Activated T-helper 1 cell treated with Interleukin-2 at 50 U/mL for 16 hours (primary cell): ENCODE measurements at places on chromosomes 6 and 20.

GRCh38 chr6:5553767-5554166 lies 292.5 kb downstream of the FARS2 start:
- no peak for DNase-seq

DNA sequence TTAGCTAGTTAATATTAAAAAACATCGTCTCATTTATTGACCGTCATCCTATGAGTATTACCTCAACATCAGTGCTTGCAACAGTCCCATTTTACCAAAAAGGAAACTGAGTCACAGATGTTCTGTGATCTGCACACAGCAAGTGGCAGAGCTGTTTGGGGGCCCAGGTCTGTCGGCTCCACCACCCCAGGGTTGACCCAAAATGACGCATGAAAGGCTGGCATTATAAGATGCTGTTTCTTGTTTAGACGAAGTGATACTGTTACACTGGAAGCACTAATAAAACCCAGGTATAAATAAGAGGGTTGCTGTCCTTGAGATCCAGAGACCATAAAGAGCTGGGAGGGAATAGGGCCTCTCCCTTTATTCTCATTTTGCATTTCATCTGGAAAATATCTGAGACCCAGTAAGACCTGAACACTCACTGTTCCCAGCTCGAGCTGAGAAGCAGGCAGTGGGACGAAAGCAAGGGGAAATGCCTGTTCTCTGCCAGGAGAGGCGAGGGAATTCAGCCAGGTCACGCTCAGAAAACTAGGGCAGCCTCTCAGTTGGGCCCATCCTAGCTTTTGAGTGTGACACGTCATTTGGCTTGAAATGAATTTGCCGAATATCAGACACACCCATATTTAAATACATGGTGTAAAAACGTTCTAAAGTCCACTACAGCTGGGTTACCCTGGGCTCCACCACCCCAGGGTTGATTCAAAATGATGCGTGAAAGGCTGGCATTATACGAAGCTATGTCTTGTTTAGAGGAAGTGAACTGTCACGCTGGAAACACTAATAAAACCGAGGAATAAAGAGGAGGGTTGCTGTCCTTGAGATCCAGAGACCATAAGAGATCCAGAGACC lies 1.4 kb upstream of the MICAL1 start:
- no peak for DNase-seq

GRCh38 chr6:72348926-72349325 lies 272.9 kb upstream of the KCNQ5 start:
- DNase-seq = no peak

DNA sequence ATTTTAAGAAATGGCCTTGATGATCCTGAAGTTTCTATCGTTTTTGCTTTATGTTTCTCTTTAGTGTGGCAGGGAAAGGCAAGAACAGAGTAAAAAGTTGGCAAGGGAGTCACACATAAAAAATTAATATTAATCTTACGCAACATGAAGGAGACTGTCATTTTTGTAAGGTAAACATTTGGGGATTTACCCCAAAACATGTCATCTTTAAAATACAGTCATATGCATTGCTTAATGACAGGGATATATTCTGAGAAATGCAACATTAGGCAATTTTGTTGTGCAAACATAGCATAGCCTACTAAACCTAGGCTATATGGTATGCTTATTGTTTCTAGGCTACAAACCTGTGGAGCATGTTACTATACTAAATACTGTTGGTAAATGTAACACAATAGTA lies 5.4 kb downstream of the RBL1 start:
- no peak for DNase-seq

- no peak for DNase-seq
Observed at GRCh38 chr6:57303931-57304681, 13.3 kb upstream of the PRIM2 start.

- DNase-seq = no peak
Observed at GRCh38 chr6:144019929-144020328, 11.9 kb upstream of the PLAGL1 start.

DNA sequence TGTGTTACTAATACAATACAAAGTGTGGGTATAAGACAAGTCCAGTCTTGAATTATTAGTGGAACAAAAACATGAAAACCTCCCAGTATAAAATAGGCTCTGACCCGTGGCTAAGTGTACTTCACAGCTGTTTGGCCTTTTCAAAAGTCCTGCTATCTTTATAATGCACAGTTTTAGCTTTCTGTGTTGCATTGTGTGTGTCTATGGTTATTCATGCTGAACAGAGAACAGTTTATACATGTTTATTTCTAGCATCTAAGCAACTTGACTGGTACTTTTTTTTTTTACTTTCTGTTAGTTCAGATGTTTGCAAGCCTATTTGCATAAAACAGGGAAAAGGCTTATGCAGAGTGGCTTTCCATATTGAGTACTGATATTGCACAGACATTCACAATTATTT lies 119.2 kb upstream of the CCN2 start:
- DNase-seq = no peak

DNA sequence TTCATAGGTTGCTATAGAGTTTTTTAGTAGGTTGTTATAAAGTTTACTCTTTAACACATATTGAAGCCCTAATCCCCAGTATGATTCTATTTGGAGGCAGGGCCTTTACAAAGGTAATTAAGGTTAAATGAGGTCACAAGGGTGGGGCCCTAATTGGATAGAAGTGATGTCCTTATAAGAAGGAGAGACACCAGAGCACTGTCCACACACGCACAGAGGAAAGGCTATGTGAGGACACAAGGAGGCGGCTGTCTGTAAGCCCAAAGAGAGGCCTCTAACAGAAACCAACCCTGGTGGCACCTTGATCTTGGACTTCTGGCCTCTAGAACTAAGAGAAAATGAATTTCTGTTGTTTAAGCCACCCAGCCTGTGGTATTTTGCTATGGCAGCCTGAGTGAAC lies 98.5 kb downstream of the GJA10 start:
- DNase-seq = no peak

DNA sequence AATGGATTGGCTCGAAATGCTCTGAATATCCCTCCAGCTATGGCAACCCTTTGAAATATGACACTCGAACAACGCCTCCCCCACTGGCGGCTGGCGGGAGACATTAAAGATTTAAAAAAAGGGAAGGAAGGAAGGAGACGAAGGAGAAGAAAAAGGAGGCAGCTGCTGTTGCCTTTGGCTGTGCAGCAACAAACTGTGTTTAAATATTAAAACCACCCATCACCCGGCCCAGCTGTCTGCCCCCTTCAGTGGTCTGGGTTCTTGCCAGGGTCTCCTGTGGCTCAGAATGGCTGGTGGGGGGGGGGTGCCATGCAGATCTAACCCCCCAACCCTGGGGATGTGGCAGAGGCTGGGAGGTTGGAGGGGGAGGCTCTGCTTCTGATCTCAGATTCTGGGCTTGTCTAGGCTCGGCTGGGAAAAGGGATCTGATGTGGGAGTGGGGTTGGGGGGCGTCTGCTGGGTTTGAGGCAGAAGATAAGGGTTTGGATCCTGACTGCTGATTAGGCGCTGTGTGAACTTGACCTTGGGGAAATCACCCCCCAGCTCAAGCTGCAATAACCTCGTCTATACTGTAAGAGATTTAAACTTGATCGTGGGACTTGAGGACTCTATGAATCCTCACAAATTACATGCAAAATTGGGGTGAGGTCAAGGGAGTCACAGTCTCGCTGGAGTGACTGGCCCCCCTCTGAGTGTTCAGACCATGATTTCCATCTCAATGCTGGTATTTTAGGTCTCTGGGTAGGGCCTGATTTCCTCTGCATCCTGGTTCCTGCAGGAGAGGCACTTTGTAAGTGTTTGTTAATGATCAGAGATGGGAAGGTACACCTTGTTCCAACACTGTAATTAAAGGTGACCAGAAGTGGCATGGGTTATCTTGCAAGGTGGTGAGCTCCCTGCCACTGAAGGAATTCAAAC lies 40.3 kb upstream of the BLCAP start:
- no peak for DNase-seq

DNA sequence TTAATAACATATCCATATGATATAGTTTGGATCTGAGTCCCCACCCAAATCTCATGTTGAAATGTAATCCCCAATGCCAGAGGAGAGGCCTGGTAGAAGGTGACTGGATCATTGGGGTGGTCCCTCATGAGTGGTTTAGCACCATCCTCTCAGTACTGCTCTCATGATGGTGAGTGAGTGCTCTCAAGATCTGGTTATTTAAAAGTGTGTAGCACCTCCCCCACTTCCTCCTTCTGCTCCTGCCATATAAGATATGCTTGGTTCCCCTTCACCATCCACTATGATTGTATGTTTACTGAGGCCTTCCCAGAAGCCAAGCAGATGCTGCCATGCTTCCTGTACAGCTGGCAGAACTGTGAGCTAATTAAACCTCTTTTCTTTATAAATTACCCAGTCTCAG lies 22.9 kb downstream of the IRF4 start:
- DNase-seq = no peak

GRCh38 chr6:26121141-26122004 lies 34.1 kb downstream of the HFE start:
- DNase-seq = no peak

GRCh38 chr20:62321521-62321948 lies 18.7 kb downstream of the ADRM1 start:
- no peak for DNase-seq

- DNase-seq = no peak
Observed at GRCh38 chr20:4476903-4477500, 244.7 kb upstream of the PRND start.

DNA sequence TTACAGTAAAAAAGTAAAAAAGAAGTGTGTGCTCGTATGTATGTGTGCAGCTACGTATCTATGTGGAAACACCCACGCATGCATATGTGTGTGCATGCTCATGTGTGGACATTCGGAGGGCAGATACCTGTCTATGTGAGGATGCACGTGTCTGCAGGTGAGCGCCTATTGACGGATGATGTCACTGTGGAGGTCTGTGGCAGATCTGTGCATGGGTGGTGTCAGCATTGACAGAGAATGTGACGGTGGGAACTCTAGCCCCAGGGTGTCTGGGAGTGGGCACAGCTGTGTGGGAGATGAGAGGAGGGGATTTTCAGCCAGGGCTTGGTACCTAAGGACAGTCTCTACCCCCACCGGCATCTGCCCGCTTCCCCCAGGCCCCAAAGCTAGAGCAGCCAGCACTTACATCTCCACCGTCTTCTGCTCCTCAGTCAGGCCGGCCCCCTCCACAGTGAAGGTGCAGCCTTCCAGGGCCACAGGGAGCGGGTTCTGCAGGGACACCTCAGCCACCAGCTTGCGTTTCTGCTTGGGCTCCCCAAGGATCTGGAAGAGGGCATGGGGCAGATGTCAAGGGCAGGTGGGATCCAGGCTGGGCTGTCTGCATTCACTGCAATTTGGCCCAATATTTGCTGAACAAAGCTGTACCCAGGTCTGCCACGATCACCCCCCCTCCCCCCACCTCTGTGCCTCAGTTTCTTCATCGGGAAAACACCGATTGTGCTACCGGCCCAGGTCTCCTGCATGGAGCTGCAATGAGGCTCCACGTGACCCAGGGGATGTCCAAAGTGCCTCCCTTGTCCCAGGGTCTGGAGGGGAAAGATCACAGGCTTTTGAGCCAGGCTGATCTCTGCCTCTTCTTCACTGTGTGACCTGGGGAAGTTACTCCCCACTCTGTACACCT lies 34.1 kb downstream of the TGM2 start:
- no peak for DNase-seq

- DNase-seq = no peak
Observed at GRCh38 chr6:125668071-125668470, 81.4 kb upstream of the HEY2 start.

DNA sequence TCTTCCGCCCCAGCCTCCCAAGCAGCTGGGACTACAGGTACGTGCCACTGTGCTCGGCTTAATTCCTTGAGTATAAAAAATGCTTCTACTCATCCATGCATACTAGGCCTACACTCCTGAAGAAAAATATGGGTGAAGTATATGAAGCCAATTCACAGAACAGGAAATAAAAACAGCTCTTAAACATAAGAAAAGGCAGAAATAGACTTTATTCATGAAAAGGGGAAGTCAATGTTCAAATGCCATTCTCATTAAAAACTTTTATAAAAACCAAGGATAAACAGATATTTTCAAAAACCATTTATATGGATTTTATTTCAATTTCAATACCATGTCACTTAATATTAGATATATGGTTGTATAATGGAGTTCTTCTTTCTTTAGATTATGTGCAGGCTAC lies 18.3 kb downstream of the SERPINB9 start:
- no peak for DNase-seq

DNA sequence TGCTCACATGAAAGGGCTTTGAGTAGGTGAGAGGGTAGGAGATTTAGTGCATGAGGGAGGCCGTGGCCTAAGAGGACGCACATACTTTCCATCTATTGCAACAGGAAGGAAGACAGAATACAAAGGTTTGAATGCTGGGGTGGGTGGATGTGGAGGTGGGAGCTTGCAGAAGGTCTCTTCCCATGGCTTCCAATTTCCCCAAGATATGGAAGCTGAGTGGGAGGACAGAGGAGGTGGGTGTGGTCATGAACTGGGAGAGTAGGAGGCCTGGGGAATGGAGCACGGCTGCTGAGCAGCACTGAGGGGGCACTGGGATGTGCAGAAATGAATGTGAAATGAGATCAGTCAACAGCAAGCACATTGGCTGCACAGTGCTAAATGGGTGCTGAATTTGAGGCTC lies 70.3 kb downstream of the SCML4 start:
- DNase-seq = no peak

DNA sequence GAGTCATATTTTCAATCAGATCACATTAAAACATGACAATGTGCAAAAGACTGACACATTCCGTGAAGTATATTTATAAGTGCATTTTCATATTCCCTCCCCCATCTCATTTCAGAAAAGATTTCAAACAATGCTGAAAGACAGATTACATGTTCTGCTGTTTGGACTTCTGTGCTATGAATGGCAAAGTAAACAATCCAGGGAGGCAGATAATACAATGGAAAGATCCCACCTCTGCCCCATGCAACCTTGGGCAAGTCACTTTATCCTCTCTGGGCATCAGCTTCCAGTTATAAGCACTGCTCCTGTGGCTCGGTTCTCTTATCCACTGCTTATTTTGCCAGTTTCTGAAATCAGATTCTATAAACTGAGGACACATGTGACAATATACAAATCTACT lies 110.2 kb downstream of the RCAN2 start:
- no peak for DNase-seq

DNA sequence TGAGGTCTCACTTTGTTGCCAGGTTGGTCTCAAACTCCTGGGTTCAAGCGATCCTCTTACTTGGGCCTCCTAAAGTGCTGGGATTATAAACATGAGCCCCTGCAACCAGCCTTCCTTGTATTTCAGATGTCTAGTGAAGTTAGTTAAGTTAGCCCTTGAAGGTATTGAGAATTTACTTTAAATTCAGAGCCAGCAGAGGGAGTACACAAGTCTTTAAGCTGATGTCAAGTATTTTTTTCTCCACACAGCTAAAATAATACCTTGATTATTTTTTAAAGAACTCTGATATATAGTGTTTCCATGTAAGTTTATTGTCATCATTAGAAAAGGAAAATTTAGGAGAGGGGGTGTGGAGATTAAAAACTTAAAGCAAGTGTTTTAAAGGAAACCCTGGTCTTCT lies 9.8 kb downstream of the FOXO3 start:
- no peak for DNase-seq

DNA sequence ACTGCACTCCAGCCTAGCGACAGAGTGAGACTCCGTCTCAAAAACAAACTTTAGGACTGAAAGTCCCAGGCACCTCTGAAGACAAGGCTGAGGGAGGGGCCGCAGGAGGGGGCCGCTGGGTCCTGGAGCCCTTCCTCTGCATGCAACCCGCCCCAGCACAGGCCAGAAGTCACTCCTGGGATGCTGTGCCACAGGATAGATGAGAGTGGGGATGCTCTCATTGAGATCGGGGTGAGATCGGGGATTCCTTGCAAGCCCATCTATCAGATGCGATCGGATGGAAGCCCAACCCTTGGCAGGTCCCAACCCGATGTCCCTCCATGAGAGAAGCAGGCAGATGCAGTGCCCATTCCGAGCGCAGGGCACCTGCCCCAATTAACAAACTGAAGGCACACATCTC lies 66.5 kb downstream of the WDR27 start:
- no peak for DNase-seq

GRCh38 chr20:19855416-19855815 lies 97.4 kb downstream of the RIN2 start:
- DNase-seq = no peak
